Eye (tissue), 1 donor: ENCODE measurements at places on chromosomes 16 and 17.

DNA sequence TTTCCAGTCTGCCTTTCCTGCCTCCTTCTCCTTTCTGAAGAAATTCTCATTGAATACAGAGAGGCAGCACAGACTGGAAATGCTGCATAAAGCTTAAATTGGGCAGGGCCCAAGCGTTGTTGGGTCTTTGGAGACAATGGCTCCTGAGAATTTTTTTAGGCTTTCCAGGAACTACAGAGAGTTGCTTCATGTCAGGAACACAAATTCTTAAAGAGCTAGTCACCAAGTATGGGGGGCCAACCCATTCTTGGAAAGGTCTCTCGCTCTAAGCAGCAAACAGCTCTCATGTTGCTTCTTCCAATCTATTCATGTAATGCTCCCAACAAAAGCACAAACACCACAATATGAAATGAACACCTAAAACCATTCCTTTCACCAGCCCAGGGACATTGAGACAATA is 6.9 kb downstream of the HNF1B start:
- no peak for DNase-seq

- no peak for DNase-seq
Observed at GRCh38 chr17:68383443-68384321, 73.6 kb downstream of the WIPI1 start.

GRCh38 chr17:65441053-65441605 is 120.3 kb downstream of the AXIN2 start:
- no peak for DNase-seq

DNA sequence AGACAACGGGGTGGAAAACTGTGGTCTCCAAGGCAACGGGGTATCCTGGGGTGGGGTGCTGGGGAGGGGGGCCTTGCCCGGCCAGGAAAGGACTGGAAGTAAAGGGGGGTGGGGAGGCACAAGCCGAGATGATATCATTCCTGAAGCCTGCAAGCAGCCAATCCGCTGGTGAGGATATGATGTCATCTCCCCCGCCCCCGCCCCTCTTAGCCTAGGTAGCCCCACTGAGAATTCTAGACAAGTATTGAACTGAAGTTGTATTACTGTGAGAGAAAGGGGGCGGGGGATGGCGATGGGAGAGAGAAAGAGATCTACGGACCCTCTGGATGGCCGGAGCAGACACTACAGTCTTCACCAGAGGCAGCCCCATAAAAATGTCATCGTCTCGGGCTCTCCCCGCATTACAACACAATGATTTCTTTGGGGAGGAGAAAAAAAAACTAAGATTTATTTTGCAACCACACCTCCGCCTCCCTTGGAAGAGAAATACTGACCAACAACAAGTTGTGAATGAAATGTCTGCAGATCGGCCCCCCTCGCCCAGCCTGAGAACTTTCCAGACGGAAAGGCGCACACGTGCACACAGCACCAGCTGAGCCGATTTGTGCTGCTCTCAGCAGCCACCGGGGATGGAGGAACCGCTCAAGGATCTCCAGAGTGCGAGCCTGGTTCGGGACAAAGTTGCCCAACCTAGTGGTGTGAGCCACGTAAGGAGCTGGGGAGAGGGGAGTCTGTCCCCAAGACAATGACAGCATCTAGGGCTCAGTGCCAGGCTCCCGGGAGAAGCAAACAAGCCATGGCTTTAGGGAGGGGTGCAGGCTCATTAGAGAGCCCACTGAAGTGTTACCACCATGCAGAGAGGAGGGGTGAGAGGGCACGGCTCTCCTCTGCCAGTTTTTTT is 222.1 kb downstream of the SOX9 start:
- peak; percentile 95 for DNase-seq

- no peak for DNase-seq
Observed at GRCh38 chr17:77237232-77238008, 96.7 kb downstream of the SEC14L1 start.

DNA sequence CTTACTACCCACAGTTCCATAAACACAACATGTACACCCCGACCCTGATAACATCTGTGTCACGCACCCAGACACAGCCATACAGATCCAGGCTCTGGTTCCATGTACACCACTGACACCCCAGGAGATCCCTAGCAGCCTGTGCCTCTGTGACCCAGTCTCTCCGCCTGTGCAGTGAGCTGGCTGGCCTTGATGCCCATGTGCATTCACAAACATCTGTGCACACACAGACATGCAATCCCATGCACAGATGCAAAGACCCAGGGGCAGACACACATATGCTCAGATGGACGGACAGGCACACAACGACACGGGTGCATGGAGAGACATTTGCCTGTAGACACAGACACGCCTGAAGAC is 4.1 kb downstream of the CCDC102A start:
- DNase-seq: no peak

DNA sequence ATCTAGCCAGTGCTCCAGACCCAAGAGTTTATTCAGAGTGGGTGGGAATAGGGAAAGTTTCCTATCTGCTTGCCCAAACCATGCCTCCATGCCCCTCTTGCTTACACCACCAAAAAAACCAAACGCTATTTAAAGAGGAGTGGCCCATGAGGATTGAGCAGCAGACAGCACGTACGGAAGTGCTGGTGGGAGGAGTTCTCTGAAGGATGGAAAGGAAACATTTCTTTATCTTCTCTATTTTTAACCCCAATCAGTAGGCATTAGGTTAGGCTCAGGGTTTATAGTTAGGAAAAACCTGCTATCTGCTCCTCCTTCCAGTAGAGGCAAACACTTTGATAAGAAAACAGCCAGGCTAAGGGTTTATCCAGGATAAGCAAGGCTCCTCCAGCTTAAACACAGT is 235.3 kb downstream of the ZFHX3 start:
- no peak for DNase-seq

DNA sequence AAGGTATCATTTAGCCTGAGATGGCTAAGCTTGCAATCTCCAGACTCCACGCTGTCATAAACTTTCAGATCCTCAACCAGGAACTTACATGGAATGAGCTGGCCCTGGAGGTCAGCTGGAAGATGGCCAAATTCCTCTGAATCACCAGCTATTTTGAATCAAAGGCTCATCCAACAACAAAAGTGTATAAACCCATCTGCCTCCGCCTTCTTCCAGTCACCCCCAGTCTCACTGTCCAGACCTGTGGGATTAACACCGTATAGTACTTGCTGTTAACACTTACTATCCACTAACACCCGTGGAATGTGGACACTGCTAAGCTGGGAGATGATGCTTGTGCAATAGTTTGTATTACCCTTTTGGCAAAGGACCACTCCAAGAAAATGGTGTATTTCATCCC is 1.9 kb upstream of the LCMT1 start:
- DNase-seq: peak; percentile 24

DNA sequence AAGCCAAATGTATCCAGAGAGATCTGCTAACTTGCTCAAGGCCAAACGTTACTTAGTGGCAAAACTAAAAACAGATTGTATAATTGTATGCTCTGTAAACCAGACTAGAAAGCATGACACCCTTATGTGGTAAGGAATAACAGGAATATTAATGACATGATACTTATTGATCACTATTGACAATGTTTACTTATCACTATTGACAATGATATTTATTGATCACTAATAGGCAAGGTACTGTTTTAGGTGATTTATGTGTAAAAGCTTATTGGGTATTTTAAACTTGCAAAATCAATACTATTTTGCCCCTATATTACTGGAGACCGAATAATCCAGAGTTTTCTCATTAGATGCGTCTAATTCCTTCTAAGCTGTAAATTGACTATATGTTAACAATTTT is 985.1 kb downstream of the CDH11 start:
- DNase-seq: no peak

DNA sequence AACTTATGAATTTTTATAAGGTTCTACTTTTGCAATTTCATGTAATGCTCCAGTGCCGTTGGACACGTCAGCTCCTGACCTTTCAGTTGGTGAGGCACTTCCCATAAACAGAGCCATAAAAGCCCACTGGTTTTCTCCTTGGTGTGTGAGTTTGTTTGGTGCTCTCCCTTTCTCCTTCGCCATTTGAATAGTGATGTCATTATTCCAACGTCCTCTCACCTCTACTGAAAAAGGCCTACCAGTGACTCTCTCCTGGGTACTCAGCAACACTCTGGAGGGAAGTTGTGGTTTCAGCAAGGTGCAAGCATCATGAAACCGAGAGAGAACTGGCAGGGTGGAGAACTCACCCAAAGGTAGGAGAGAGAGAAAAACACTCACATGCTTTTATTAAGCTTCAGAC is 29.6 kb upstream of the HNF1B start:
- DNase-seq: no peak

DNA sequence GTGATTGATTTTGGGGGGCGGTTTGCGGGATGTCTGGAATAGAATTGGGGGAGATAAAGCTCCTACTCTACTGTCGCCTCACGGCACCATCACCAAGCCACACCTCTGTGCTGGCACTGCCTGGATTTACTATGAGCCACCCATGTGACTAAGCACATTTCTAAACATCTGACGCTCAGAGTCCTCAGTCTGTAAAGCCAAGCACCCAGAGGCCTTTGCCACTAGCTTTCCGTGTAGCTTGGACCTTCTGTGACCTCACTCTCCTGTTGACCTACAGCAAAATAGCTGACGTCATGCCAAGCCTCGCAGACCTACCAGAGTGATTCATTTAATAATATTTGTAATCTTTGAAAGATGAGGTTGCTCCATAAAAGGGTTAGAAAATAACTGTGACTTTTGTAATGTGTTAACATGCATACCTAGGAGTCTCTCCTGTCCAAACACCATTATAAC is 38.5 kb upstream of the MYOCD start:
- DNase-seq: no peak
